ENCODE measurements at places on chromosomes 7 and 10.

DNA sequence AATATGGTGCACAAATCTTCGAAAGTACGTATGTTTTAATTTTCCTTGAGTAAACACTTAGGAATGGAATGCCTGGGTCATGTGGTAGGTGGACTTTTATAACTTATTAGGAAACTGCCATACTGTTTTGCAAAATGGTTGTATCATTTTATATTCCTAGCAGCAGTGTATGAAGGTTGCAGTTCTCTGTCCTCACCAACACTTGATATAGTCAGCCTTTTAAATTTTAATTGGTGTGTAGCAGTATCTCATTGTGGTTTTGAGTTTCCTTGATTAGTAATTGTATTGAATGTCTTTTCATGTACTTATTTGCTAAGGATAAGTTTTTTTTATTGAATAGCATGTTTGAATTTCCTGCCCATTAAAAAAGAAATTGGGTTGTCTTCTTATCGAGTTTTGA, 926 bp upstream of the PCBD1 start:
- no peak for DNase-seq

- no peak for DNase-seq
These were observed 5.0 kb upstream of the PRKAR1B start for GRCh38 chr7:732094-732541.

DNA sequence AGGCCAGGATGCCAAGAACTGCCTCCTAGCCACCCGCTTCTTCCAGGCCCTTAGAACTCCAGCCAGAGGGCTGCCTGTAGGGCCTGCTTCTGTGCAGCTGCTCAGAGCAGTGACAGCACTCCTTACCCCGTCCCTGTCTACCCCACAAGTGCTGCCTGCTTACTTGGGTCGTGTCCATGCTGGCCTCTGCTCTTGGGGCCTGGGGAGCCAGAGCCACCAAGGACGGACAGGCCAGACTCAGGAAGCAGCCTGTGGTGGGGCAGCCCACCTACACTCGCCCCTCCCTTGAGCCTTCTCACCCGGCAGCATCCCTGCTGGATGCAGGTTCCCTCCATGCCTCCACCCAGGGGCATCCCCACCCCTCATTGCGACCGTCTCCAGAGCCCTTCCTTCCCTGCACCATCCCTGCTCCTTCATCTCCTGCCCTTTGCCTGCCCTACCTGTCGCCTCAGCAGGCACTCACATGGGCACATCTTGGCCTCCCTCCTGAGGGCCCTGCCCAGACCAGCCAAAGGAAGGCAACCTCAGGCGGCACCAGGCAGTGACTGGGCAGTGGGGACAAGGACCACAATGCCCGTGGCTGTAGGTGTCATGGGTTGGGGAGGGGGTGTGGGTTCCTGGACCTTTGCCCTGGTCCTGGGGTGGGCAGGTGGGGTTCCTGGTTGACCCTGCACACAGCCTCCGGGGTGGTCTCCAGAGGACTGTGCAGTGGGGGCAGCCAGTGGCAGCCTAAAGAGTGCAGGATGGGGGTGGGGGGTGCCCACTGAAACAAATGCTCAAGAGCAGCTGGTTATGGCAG, 78.0 kb upstream of the TNS3 start:
- DNase-seq = no peak

DNA sequence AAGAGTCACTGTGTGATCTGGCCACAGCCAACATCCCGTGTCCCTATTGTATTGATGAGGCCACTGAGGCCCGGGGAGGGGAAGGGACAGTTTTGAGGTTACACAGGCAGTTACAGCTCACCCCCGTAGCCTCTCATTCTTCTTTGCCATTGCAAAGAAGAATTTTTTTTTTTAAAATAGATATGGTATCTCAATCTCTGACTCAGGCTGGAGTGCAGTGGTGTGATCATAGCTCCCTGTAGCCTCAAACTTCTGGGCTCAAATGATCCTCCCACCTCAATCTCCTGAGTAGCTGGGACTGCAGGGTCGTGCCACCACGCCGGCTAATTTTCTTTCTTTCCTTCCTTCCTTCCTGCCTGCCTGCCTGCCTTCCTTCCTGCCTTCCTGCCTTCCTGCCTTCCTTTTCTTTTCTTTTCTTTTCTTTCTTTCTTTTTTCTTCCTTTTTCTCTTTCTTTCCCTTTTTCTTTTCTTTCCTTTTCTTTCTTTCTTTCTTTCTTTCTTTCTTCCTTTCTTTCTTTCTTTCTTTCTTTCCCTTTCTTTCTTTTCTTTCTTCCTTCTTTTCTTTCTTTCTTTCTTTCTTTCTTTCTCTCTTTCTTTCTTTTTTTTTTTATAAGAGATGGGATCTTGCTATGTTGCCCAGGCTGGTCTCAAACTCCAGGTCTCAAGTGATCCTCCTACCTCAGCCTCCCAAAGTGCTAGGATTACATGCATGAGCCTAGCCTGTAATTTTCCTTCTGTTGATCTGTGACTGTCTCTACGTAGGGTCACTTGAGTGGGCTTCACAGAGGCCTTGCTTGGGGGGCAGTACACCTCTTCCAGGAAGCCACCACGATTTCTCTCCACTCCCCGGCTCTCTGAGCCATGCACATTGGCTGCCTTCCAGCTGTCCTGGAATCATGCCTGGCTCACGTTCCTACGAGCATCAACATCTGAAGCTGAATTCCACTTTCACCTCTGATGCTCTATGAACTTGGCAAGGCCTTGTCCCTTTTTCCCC, 31.3 kb downstream of the TMEM270 start:
- DNase-seq = no peak

GRCh38 chr7:157234271-157234670, 95.5 kb downstream of the UBE3C start:
- DNase-seq = no peak

- no peak for DNase-seq
These were observed at the start of gene CALHM3 for GRCh38 chr10:103479135-103479534. Gene CALHM3, minus strand, starts transcription at chr10:103479240. Its CDS starts 208 bp downstream, at chr10:103479032.

DNA sequence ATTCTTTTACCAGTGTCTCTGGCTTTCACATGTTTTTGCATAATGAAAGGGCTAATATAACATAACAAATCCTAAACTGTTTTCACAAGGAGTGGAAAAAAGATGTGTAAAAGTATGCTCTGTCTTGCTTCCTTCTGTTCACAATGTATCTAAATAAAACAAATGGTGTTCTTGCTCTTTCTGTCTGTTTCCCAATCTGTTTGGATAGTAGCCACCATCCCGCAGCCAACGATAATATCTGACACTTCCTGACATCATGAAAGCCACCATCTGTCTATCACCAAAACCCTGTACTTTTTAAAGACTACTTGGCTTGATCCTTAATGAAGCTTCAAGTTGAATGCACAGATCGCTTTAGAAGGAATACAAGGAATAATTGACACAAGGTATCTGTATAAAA, 246.2 kb downstream of the ETV1 start:
- DNase-seq = no peak

DNA sequence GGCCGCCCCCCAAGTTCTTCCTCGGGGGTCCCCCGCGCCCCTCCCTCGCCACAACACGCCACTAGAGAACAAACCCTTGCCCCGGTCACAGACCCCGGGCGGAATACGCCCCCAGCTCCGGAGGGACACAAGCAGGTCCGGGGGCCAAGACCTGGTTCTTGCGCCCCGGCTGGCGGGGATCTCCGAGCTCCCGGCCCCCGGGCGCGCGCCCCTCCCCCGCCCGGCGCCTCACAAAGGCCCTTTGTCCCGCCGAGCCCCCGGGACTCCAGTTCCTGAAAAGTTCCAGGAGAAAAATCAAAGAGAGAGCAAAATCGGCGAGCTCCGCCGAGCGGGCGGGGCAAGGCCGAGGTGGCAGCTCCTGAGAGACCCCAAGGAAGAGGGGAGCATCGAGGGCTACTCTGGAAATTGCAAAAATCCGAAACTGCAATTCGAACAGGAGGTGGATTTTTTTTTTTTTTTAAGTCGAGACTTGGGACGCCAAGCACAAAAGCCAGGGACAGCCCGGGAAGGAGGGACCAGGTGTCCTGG, 4.0 kb downstream of the TNRC18 start:
- DNase-seq = no peak

DNA sequence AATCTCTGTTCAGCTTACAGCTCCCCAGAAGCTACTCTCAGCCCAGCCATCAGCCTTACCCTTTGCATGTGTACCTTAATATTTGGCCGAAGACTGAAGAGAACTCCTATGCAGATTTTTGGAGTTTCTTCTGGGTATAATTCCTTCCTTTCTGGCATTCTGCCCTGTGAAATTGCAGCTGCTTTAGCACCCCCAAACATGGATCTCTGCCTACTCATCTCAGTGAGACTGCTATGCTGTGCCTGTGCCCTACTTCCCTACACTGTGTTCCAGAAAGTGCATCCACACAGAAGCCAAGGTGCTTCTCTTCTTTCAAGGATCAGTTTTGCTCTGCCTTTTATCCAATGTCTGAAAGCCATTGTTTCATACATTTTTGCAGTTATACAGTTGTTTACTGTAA, 81.6 kb downstream of the NPY start:
- no peak for DNase-seq

DNA sequence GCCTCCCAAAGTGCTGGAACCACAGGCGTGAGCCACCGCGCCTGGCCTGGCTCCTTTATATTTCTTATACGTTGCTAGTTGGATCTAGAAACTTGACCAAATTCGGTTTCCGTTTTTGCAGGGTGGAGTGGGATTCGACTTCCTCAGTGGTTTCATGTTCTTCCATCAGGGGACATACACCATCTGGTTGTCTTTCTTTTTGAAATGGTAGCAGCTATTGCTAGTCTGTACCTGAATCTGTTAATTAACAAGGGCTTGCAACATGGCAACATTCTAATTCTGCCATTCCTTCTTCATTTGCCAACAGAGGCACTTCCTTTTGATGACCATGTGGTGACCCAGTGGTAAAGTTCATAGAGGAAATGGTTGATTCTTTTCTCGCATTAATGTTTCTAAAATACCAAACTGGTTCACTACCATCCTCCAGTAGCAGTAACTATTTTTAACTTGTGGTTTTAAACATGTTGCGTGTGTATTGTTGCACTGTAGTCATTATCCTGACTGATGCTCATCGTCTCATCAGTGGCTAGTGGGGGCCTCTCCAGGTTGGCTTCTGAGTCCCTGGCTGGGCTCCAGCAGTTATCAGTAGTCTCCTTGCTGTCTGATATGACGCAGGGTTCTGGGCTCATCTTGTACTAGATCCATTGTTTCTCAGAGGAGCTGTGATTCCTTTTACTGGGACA, 159.2 kb downstream of the RGS10 start:
- no peak for DNase-seq

- no peak for DNase-seq
These were observed 128.6 kb upstream of the LRRN3 start for GRCh38 chr7:110962374-110962773.

GRCh38 chr10:82908096-82908495, 1033.1 kb downstream of the NRG3 start:
- DNase-seq = no peak
